ENCODE measurements at places on chromosomes 7 and 10. TPM values are rescaled to one million over a fixed set of nuclear protein-coding genes. Genes with fewer than 3 reads are reported as not detected.

SPDYE8 gene
- not detected for total RNA-seq

ANKRD22 gene
- total RNA-seq: 0.16 TPM

PDZD7 gene
- 0.47 TPM for total RNA-seq

ZNF365 gene
- not detected for total RNA-seq

SLC12A9 gene
- 46.0 TPM for total RNA-seq

TSPAN33 gene
- total RNA-seq: 9.5 TPM

C10orf67 gene
- total RNA-seq: 0.18 TPM

TMEM130 gene
- total RNA-seq: 0.42 TPM

RAPGEF5 gene
- total RNA-seq: 0.59 TPM

All from activated T-helper 1 cell treated with anti-CD3 and anti-CD28 coated beads, Interleukin-12 subunit alpha, Interleukin-12 subunit beta, Interleukin-2, Interleukin-4 antibody, amounts not matched to agents 30 ng/mL and 10 ng/mL and 1 ng/mL, durations not matched to agents 14 hours and 24 hours and 36 hours (primary cell).